Renal cortical epithelial cell (primary cell): ENCODE measurements at places on chromosomes 16 and 17. TPM values are rescaled to one million over a fixed set of nuclear protein-coding genes. Genes with fewer than 3 reads are reported as not detected.

The BCO1 gene
- total RNA-seq, result 3.3 and 4.3 TPM in 2 replicates

The COA3 gene
- 81.1 and 89.7 TPM in 2 replicates for total RNA-seq

DNA sequence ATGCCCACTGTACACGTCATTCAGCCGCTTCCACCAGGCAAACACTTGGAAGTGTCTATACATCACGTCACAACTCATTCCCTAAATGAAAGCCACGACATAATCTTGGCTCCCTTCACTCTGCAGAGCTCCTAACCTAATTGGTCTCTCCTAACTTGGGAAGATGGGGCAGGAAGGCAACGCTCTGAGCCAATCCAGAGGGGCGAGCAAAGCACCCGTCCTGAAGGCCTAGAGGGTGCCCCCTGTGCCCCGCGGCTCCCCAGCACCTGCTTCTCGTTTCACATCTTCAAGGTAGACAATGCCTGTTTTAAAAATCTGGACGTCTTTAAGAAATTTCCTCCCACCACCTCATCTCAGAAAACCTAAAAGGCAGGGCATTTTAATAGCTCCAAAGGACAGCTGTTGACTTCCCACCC, 1.0 kb downstream of the CSNK2A2 start:
- DNase-seq, result no peak

- DNase-seq, result no peak
These were observed 6.3 kb upstream of the KRT222 start for GRCh38 chr17:40671282-40671681.

The IL34 gene
- 0.60 and 0.69 TPM in 2 replicates for total RNA-seq

DNA sequence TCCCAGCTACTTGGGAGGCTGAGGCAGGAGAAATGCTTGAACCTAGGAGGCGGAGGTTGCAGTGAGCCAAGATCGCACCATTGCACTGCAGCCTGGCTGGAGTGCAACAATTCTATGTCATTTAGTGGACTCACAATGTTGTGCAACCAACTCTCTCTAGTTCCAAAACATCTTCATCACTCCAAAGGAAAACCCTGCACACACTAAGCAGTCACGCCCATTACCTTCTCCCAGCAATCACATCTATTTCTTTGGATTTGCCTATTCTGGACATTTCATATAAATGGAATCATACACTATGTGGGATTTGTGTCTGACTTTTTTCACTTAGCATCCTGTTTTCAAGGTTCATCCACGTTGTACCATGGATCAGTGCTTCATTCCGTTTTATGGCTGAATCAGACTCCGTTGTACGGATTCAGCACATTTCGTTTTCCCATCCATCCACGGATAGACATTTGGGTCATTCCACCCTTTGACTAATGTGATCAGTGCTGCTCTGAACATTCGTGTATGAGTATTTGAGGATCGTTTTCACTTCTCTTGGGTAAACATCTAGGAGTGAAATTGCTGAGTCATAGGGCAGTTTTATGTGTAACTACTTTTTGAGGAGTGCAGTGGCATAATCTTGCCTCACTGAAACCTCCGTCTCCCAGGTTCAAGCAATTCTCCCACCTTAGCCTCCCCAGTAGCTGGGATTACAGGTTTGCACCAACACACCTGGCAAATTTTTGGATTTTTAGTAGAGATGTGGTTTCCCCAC, 45.4 kb upstream of the EMP2 start:
- peak; percentile 68 for DNase-seq

DNA sequence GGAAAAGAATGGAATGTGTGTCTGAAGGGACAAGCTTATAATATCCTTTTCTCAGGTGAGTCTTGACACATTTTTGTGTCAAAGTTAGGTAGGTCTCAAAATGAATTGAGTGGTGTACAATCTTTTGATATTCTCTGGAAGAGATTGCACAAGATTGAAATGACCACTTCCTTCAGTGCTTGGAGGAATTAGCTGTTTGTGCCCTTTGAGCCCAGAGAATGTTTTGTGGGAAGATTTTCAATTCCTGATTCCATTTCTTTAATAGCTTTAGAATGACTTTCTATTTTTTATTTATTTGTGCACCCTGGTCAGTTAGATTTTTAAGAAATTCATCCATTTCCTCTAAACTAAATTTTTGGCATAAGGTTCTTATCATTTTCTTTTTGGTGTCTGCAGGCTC, 1.6 kb upstream of the CCL13 start:
- no peak for DNase-seq

DNA sequence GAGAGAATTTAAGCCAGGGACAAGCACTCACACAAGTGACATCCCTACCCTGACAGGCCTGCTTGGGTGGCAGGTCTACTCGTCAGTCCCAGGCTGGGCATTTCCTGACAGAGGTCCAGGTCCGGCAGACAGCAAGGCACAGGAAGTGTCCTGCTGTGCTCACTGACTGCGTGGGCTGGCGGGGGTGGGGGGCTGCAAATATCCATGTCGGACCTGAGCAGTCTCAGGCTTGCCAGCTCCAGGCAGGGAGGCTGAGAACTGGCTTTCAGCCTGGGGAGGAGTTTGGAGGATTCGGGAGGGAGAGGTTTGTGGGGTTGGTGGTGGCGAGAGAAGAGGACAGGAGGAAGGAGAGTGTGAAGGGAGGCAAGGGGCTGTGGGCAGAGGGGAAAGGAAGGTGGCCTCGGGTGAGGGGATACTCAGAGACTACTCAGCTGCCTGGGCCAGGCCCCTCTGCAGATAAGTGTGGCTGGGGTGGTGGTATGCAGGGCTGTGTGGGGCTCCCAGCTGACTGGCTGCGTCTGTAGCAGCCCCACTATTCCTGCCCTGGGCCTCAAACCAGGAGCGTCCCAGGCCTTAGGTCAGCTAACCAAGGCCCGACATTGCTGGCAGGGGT, 7.8 kb downstream of the HIC1 start:
- DNase-seq, result no peak

GRCh38 chr17:2710803-2711607, 559 bp downstream of the CLUH start:
- peak; percentile 88 for DNase-seq

DNA sequence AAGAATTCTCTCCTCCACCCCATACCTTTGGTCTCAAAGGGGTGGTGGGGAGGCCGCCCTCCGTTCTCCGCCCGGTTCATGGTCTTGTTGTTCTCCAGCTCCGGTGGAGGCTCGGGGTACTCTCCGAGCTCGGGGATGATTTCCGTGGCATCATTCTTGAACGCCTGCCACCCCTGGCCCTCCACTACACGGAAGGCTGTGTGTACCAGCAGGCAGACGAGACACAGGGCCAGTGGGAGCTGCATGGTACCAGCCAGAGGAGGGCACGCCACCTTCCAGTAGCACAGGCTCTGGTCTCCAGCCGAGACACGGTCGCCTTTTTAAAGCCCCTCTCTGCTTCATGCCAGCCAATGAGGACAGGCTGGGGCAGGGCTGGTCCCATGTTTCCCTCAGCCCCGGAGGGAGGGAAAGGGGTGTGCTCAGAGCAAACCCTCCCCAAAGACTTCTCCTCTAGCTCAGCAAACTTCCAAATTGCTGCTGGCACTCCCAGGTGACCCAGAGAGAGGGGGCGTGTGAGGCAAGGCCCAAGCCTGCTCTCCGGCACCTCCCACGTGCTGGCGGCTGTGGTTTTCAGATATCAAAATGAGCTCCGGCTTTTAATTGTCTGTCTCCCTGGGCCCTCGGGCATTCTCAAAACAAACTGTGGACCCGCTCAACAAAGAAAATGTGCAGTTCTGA, at the start of gene SOST:
SOST (minus strand) TSS at position 295 of the 678 bp plus-strand sequence; CDS start at position 245, 50 bp downstream.
- DNase-seq, result no peak

The TBC1D3 gene
- not detected in 2 replicates for total RNA-seq
